Naive thymus-derived CD8-positive, alpha-beta T cell (primary cell): ENCODE measurements at places on chromosomes 13 and 19.

GRCh38 chr19:15871570-15871969 lies 26.3 kb downstream of the CYP4F2 start:
- no peak for DNase-seq

- DNase-seq = no peak
Measured at GRCh38 chr19:17860993-17861360, 1.3 kb downstream of the RPL18A start.

GRCh38 chr19:21028969-21029268 lies 8.5 kb downstream of the ZNF430 start:
- DNase-seq = no peak

DNA sequence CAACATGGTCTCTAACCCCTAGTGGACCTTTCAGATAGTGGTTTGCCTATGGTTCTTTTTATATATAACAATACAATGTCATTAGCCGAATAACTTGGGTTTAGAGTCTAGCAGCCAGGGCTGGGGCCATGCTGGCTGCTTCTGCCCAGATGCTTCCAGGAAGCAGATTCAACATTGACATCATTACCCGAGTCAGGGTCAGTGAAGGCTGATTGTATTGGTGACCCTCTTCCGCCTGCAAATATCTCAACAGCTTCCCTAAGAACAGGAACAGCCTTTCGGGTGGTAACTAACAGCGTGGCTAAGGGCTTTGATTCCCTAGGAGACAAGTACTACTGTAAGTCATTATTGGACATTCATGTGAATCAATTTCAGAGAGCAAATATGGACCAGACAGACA lies 476.4 kb downstream of the UQCRFS1 start:
- DNase-seq = no peak

DNA sequence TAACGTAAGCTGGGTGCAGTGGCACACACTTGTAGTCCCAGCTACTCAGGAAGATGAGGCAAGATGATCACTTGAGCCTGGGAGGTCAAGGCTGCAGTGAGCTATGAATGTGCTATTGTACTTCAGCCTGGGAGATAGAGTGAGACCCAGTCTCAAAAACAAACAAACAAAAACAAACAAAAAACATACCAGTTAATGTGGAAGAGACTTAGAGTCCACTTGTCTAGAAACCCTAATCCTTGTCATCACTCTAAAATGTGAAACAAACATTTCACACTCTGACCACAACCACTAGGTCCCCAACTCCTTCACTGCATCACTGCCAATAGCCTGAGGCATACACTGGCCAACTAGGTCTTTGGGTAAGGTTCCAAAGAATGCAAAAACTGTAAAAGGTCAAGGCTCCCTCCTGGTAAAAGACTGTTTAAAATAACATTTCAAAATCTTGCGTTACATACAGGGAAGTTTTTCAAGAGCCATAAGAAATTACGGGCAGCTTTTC lies 28.6 kb upstream of the CYP2B6 start:
- DNase-seq = no peak

DNA sequence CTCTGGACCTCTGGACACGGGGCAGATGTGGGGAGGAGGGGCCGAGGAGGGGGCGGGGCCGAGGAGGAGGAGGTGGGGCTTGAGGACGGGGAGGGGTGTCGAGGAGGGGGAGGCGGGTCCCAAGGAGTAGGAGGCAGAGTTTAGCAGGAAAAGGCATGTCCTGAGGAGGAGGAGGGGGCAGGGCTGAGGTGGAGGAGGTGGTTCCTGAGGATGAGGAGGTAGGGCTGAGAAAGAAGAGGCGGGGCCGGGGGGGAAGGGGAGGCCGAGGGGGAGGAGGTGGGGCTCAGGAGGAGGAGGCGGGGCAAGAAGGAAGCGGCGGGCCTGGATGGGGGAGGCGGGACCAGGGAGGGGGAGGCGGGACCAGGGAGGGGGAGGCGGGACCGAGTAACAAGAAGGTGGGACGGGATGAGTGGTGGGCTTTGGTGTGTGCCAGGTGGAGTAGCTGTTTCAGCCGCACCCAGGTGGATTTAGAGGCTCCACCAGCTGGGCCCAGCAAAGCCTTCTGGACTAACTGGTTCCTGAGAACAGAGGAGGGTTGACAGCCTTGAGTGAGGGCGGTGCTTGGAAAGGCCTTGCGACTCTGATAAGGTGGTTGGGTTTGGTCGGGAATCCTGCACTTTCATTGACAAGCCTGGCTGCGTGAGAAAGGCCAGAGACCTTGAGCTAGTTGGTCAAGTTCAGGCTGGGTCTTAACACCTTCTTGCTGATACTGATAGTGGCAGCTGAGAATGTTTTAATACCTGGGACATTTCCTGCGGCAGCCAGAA lies 7.7 kb downstream of the TECR start:
- peak; percentile 41 for DNase-seq

- DNase-seq = no peak
Measured at GRCh38 chr19:49888510-49888824, 8.2 kb downstream of the IL4I1 start.

GRCh38 chr13:113155982-113156655 lies 2.3 kb upstream of the PROZ start:
- DNase-seq = no peak

GRCh38 chr19:54959840-54960239 lies 6.3 kb upstream of the NLRP2 start:
- DNase-seq = no peak

- DNase-seq = no peak
Measured at GRCh38 chr19:4232614-4233281, 3.4 kb downstream of the EBI3 start.

DNA sequence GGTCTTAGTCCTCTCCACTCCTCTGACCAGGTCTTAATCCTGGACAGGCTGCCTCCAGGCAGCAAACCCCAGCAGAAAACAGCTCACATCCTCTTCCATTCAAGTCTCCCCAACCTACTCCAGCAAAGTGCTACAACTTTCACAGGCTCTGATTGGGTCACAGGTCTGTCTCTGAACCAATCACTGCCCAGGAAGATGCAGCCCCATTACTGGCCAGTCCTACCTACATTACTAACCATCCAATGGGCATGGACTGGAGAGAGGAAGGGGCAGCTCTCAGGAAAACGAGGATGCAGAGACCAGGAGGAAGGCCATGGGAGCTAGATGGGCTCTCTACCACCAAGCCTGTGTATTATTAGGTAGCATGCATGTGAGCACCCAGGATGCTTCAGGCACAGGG lies 12.2 kb downstream of the MED26 start:
- no peak for DNase-seq

DNA sequence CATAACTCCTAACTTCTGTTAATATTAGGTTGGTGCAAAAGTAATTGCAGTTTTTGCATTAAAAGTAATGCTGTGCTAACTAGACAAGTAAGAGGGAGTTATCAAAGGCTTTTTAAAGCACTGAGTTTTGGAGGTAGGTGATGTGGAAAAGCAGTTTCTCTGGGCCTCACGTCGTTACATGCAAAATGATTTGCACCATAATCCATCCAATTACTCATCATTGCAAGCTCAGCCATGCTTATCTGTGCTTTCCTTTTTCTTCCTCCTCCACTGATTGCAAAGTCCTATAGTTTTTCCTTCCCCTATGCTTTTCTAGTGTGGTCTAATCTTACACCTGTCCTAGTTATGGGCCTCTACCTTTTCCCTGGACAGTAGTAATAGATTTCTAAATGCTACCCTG lies 35.4 kb upstream of the INTS6 start:
- DNase-seq = no peak

GRCh38 chr19:18514800-18515682 lies 6.8 kb downstream of the ELL start:
- DNase-seq = no peak

- no peak for DNase-seq
Measured at GRCh38 chr19:35459414-35460082, 11.5 kb downstream of the FFAR2 start.

- DNase-seq = no peak
Measured at GRCh38 chr19:31408460-31409124, 59.4 kb upstream of the TSHZ3 start.

DNA sequence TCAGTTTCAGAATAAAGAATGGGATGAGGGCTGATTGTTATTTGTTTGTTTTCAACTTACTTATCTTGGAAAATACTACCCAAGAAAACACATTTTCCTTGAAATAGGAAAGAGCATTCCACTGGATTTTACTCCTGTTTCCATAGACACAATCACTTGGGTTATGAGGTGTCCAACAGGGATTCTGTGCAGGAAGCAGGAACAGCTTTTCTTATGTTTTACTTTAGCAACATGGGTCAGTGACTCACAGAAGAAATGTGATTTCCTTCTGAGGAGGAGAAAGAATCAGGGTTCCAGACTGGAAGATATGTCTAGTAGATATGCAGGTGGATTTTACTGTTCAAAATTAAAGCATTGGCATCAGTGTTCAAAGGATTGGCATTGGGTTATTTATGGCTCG lies 180.8 kb upstream of the GPC6 start:
- DNase-seq = no peak

DNA sequence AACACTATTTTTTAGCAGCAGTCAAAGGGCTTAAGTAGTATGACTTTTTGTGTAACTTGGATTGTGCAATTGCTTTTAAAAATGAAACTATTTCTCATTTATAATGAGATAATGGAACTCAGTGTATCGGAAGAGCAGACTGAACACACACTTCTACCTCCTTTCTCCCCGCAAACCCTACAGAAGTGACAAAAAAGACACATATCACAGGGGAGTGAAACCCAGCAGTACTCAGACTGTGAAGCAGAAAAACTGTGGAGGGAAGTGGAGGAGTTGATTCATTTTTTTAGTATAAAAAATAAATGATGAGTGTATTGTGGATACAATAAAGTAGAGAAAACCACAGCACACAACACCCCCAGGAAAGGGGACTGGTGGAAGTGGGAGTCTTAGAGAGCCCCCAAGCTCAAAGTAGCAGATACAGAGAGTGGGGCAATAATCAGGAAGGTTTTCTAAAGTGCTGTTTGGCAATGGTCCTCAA lies 9.7 kb downstream of the LPAR6 start:
- DNase-seq = no peak

DNA sequence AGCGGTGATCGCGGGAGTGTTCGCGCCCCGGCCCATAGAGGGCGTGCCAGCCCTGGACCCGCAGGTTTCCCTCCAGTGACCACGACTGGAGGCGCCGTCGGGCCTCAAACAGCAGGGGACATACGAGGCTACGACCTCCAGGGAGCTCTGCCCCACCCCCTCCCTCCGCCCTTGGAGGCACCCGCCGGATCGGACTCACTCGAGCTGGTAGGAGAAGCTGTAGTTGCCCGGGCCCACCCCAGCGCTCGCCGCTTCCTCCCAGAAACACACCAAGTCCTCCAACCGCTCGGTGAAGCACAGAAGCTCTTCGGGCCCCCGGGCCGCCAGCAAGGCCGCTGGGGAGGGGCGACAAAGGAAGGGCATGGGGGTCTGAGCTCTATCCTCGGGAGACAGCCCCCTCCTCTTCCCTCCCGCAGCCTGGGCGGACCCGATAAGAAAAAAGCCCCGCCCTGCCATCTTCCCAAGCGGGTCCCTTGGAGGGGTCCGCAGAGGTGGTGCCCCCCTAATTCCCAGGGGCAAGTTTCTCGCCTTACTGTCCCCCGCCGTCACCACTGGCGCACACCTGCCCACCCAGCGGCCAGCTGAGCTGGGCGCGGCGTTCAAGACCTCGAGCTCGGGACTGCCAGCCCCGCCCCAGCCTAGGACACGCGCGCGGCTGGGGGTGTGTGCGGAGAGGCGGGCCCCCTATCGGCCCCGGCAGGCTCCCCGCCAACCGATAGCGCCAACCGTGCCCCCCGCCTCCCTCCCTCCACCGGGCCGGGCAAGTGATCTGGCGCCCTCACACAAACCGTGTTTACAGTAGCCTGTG lies 1.0 kb downstream of the EPOR start:
- peak; percentile 20 for DNase-seq

DNA sequence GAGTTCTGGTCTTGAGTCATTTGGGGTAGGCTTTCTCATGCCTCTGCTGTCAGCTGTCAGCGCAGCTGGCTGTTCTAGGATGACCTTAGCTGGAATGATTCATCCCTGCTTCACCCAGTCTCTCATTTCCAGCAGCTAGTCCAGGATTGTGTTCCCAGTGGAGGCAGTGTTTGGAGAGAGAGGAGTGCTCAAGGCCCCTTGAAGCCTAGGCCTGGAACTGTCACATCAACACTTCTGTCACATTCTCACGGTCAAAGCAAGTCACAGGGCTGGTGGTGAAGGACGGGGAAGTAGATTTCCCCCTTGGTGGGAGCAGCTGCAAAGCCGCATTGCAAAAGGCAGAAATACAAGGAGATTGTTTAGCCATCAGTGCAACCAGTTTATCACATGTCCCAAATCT lies 15.2 kb downstream of the TPT1 start:
- DNase-seq = no peak

DNA sequence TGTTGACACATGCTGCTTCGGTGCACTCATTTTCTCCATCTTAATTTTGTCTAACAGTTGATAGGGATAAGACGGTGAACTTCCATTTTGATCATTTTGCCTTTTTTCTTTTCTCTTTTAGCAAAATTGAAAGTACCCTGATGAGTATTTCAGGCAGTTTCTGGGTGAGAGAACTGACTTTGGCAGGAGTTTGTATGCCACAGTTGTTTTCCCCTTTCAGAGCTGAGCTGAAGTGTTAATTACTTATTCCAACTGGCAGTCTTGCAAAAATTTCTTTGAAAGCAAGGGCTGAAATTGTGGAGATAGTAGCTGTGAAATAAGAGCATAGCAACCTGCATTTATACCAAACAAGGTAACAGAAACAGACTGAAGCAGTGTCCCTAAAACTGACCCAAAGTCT lies 180.2 kb downstream of the SLITRK5 start:
- DNase-seq = no peak

DNA sequence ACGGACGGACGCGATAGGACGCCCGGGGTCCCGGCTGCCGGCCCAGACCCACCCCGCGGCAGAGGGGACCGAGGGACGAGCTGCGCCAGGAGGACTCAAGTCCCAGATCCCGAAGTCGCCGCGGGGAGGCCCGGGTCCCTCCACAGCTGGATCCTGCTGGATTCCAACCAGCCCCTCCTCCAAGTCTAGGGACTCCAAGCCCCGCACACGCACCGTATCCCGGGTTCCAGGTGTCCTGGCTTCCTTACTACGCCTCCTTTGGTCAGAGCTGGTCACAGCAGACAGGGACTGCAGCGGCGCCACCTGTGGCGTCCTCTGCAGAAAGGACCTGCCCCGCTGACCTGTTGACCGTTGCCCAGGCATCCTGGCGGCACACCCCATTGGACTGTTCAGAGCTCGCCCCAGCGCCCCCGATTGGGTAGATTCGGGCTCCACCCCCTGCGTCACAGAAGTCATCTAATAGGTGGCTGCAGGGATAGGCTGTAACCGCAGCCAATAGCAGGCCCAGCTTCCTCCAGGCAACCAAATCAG lies 29.0 kb upstream of the ZNF709 start:
- DNase-seq = no peak

GRCh38 chr19:45428384-45429231 lies 4.9 kb upstream of the ERCC1 start:
- no peak for DNase-seq
